ENCODE measurements at places on chromosomes 6 and 20.

- DNase-seq: no peak
Observed at GRCh38 chr20:2708073-2708415, 15.5 kb downstream of the EBF4 start.

- DNase-seq: no peak
Observed at GRCh38 chr6:85458782-85459181, 8.9 kb downstream of the NT5E start.

GRCh38 chr20:39885975-39886649 is 802.9 kb downstream of the MAFB start:
- DNase-seq: no peak

- no peak for DNase-seq
Observed at GRCh38 chr6:168012431-168013249, 15.2 kb downstream of the KIF25 start.

GRCh38 chr20:53177687-53178086 is 205.5 kb downstream of the TSHZ2 start:
- no peak for DNase-seq

DNA sequence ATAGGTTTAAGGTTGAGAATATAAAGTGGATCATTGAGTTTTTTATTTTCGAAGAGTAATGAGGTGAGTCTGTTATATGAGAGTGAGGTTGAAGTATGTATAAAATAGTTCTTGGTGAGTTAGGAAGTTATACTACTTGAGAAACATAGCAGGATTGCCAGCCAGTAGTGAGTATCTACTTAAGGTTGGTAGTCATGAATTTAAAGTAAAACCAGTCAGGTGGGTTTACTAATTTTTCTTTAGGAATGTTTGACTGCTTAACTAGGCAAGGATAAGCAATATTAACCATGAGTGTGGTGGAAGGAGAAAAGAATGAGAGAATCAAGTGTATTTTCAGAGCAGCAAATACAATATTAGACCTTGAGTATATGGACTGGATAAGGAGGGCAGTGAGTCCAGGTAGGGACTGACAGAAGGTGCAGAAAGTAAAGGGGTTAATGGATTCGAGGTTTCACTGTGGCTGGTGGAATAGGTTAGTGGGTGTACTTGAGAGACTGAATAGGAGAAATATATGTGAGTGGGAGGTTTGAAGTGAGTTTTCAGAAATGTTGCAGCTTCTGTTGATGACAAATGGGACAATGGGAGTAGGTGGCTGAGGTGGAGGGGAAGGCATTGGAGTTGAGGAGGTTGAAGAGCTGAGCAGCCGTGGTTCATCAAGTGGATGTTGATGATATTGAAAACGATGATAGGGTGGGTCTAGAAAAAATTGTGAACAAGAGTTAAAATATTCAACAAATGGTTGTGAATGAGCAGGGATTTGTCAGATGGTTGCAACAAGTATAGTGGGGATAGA is 232.5 kb upstream of the ASCC3 start:
- DNase-seq: no peak

DNA sequence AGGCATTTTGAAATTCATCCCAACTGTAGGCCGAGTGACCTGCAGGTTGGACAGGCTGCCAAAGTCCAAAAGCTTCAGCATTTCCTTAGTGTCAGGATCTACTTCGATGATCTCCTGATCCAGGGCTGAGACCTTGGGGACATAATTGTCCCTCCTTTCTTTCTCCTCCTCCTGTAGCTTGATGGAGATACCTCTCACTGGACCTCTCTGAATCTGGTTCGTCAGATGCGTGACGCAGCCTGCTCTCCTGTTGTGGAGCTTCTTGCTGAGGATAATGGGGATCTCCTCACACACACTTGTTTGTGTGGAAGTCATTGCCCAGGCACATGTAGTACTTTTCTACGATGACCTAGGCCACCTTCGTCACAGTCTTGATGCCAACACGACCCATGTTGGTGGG is 1.5 kb upstream of the MAS1L start:
- no peak for DNase-seq

GRCh38 chr6:52361945-52362442 is at the start of gene PAQR8:
Gene PAQR8 (plus strand): TSS chr6:52362151. CDS start chr6:52403214, 41,063 bp downstream.
- DNase-seq: peak; percentile 49

GRCh38 chr6:164133095-164133494 is 718.6 kb downstream of the QKI start:
- DNase-seq: no peak

- no peak for DNase-seq
Observed at GRCh38 chr20:21398109-21399004, 1.0 kb upstream of the NKX2-4 start.

GRCh38 chr6:75642311-75642710 is 40.6 kb downstream of the SENP6 start:
- DNase-seq: no peak

GRCh38 chr6:119311514-119312142 is 37.9 kb downstream of the MAN1A1 start:
- DNase-seq: no peak

- DNase-seq: no peak
Observed at GRCh38 chr6:98358173-98358572, 476.2 kb upstream of the POU3F2 start.

DNA sequence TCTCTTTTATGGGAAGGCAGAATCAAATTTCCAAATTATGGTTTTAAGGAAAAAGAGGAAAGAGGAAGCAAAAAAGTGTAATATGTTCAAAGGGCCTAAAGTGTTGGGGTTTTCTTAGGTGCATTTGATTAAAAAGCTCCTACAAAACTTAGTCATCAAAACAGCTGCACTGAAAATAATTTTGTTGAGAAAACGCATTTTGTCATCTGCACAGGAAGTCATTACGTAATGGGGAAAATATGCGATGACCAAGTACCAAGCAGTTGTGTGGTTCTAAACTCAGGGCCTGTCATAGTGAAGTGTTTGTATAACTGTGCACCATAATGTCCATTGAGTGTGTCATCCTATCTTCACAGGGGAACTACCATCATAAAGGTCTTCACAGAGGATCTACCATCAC is 15.6 kb downstream of the HAO1 start:
- DNase-seq: no peak

GRCh38 chr6:159977255-159977903 is 8.5 kb downstream of the IGF2R start:
- DNase-seq: no peak

GRCh38 chr6:158043008-158043407 is 61.3 kb downstream of the SYNJ2 start:
- no peak for DNase-seq

- no peak for DNase-seq
Observed at GRCh38 chr20:32792731-32793458, 26.9 kb upstream of the MAPRE1 start.

DNA sequence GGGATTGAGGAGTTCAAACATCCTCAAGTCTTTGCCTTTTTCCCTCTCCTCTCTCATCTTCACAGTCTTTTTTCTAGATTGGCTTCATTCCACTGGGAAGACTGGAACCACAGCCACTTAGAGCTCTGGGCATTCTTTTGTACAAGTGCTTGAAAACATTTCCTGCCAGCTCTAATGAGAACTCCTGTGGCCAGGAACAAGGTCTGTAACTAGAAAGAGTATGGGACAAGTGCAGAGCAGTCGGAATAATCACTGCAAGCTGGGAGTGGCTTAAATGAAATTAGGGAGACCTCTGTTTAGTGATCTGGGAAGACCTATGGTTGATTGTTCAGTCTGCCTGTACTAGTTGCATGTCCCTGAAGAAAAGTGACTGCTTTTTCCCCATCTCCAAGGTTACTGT is 41.0 kb upstream of the SMIM8 start:
- DNase-seq: no peak

DNA sequence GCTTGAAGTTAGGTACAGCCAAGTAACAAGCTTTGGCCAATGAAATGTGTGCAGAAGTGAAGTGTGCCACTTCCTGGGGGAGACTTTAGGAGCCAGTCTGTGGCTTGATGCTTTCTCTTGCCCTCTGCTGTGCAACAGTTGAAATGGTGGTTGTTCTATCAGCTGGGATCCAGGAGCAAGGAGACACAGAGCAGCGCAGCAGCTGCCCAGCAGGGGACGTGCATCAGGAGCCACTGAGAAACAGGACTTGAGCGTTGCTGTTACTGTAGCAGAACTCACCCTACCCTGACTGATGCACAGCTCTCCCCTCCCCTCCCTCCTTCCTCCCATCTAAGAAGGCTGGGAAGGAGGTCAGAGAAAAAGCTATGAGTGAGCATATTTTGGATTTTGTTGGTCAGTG is 18.9 kb upstream of the CCN5 start:
- DNase-seq: no peak

DNA sequence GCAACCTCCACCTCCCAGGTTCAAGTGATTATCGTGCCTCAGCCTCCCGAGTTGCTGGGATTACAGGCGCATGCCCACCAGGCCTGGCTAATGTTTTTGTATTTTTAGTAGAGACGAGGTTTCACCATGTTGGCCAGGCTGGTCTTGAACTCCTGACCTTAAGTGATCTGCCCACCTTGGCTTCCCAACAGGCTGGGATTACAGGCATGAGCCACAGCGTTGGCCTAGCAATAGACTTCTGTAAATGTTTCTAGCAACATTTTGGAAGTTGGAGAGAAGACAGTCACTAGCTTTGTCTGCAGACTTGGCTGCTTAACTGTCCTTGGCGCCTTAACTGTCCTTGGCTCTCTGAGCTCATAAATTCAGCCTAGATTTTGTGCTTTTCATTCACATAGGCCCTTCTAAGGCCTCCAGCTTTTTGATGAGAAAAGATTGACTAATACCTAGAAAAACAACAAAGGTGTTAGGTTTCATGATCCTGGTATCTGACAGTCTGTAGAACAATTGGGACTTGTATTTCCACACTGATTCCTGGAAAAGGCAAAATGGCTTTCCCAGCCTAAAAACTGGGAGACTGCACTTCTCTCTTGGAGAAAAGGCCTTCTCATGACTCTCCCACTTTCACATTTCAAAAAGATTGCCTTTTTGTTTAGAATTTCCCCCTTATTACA is 49.7 kb downstream of the OR2B2 start:
- DNase-seq: no peak

- DNase-seq: no peak
Observed at GRCh38 chr6:127464881-127465459, 5.8 kb upstream of the KIAA0408 start.

- DNase-seq: no peak
Observed at GRCh38 chr6:80921861-80922460, 815.5 kb downstream of the BCKDHB start.

DNA sequence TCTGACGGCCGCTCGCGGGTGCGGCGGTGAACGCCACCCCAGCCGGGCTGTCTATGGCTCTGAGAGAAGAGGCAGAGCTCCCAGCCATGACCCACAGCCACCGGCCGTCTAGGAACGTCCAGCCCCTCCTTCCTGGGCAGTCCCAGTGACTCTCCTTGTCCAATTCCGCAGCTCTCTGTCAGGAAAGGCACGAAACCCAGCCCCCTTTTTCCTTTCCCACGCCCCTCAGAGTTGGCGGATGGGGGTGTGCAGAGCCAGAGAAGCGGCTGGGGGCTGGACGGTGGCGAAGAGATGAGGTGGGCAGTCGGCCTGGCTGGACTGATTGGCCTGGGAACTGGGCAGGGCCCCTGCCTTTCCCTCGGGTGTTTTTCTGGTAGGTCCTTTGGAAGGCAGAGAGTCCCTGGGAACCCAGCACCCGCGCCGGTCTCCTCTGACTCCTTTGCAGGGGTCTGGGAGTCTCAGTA is 1.5 kb downstream of the EBF4 start:
- no peak for DNase-seq

- DNase-seq: no peak
Observed at GRCh38 chr6:134609716-134610261, 291.9 kb upstream of the SGK1 start.

DNA sequence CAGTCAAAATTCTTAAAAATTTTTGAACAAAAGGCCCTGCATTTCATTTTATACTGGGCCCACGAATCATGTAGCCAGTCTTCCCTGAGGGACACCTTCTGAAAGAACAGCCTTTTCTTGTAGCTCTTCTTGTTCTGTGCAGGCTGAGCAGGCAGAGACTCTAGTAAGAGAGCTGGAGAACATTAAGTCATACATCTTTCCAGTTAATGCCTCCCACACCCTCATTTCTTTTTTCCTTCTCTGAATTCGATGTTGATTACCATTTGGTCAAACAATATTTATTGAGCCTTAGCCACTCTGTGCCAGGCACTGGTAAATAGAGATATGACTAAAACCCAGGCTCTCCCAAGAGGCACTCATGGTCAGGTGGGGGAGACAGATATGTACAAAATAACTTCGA is 33.6 kb downstream of the METTL24 start:
- no peak for DNase-seq

DNA sequence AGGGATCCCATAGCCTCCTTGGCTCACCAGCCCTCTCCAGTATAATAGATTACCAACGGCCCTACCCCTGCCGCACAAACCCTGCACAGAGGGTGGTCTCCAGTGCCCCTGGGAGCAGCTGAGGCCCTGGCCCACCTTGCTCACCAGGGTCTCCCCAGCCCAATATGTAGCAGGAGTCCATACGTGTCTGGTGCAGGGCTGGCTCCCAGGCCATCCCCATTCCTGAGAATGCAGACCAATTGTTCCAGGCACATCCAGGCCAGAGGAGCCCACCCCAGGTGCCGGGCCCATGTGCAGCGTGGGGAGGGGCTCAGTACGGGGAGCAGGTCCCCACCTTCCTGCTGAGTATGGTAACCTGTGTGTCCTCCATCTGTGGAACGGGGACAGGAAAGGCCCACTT is 251.9 kb downstream of the TAF4 start:
- no peak for DNase-seq

GRCh38 chr6:92354270-92354829 is 1065.0 kb downstream of the EPHA7 start:
- no peak for DNase-seq

GRCh38 chr20:25692499-25692898 is 4.2 kb downstream of the ZNF337 start:
- DNase-seq: no peak

GRCh38 chr6:144715344-144715743 is 430.2 kb downstream of the UTRN start:
- DNase-seq: no peak

GRCh38 chr6:157054531-157054979 is 268.8 kb downstream of the TMEM242 start:
- DNase-seq: no peak

- no peak for DNase-seq
Observed at GRCh38 chr6:150937132-150937906, 71.8 kb downstream of the MTHFD1L start.

DNA sequence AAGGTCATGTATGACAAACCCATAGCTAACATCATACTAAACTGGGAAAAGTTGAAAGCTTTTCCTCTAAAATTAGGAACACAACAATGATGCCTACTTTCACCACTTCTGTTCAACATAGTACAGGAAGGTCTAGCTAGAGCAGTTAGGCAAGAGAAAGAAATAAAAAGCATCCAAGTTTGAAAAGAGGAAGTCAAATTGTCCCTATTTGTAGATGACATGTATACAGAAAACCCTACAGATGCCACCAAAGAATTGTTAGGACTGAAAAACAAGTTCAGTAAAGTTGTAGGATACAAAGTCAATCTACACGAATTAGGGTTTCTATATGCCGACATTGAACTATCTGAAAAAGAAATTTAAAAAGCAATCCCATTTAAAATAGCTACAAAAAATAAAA is 89.4 kb upstream of the GLP1R start:
- no peak for DNase-seq

DNA sequence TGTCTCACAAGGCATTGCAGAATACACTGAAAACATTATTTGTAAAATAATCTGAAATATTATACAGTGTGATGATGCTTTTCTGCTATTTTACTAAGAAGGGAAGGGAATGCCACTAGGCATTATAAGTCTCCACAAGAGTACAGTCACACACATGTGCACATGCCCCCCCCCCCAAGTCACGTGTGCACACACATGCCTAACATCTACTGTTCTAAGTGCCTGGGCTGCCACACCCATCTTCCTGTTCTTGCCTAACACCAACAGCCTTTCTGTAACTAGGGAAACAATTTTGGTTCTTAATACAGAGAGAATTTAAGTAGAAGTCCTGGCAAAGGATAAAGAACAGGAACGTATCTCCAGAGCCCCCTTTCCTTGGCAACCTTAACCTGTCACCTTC is 58.2 kb upstream of the BCLAF1 start:
- DNase-seq: no peak
